Metanephros (tissue), 2 donors: ENCODE measurements at places on chromosomes 1 and 21. TPM values are rescaled to one million over a fixed set of nuclear protein-coding genes. Genes with fewer than 3 reads are reported as not detected.

FCRL5 gene
- total RNA-seq, result 0.23 TPM

FALEC gene
- not detected for total RNA-seq

MAB21L3 gene
- 3.8 TPM for total RNA-seq

RHD gene
- 3.8 TPM for total RNA-seq

TRIM63 gene
- total RNA-seq, result 9.4 TPM

LEMD1 gene
- total RNA-seq, result 0.88 TPM

SLC16A4 gene
- total RNA-seq, result 40.9 TPM

PRRX1 gene
- 33.0 TPM for total RNA-seq

SUSD4 gene
- 17.2 TPM for total RNA-seq

ZNF683 gene
- total RNA-seq, result not detected

LRRC38 gene
- 7.4 TPM for total RNA-seq

KCNC4 gene
- 9.8 TPM for total RNA-seq

KCND3 gene
- 1.3 TPM for total RNA-seq

MAP3K7CL gene
- total RNA-seq, result 6.1 TPM
